ENCODE measurements at places on chromosomes 1 and 21. TPM values are rescaled to one million over a fixed set of nuclear protein-coding genes. Genes with fewer than 3 reads are reported as not detected.

The CYP4A11 gene
- not detected for total RNA-seq

DNA sequence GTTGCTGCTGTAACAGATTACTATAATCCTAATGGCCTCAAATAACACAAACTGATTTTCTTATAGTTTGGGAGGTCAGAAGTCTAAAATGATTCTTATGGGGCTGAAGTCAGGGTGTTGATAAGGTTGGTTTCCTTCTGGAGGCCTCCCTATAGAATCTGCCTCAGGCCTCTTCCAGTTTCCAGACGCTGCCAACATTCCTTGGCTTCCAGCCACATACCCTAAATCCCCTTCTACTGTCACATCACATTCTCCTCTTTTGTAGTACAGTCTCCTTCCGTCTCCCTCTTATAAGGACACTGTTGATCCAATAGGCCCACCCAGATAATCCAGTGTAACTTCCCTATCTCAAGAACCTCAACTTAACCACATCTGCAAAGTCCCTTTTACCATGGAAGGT, 145.3 kb upstream of the NCAM2 start:
- no peak for DNase-seq

The MANEAL gene
- total RNA-seq = 8.8 TPM

DNA sequence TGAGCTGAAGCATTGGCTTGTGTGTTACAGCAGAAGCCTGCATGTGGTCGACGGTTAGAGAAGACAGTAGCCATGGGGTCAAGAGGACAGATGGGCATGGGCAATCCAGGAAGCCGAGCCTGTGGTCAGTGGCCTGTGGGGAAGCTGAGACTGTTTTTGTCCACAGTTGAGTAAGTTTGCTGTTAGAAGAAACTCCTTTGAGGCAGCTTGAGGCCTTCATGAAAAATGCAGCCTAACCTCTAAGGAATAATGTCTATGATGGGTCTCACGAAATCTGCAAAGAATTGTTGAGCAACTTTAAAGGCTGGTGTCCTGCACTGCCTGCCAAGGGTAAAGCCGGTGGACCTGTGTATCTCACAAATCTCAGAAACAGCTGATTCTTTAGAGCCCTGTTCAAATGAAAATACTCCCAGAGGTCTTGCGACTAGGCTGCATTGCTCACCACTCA, 322.4 kb downstream of the SETD4 start:
- no peak for DNase-seq

DNA sequence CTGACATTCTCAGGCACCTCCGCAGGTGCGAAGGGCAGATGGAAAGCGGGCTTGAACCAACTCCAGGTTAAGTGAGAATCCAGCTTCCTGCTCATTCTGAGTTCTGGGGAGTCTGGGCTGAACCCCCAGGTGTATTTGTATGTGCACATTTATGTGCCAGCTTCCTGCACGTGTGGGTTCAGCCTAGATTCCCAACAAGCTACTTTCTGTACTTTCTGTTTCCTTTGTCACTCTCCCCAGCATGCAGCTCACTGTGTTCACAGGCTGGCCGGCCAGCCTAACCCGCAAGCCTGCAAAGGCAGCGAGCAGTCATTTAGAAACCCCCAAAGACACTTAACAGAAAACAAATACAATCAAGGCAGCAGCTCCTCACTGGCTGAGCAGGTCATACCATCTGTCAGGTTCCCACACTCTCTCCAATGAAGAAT, 1.3 kb upstream of the IL19 start:
- no peak for DNase-seq

DNA sequence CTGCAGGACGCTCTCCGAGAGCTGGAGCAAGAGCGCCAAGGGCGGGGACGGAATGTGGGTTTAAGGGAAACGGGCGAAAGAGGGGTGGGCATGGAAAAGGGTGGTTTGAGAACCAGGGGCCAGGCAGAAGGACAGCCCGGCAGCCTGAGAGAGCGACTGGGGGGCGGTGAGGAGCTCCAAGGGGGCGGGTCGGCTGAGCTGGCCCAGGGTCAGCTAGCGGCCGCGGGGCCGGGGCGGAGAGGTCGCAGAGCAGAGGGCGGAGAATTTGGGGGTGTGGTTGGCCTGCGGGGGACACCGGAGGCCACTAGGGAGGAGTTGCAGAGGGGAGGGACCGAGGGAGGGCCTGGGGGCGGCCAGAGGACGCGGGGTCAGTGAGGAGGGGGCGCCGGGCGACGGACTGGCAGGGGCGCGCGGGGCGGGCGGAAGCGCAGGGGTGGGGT, 54.7 kb downstream of the NDUFS5 start:
- DNase-seq = no peak

DNA sequence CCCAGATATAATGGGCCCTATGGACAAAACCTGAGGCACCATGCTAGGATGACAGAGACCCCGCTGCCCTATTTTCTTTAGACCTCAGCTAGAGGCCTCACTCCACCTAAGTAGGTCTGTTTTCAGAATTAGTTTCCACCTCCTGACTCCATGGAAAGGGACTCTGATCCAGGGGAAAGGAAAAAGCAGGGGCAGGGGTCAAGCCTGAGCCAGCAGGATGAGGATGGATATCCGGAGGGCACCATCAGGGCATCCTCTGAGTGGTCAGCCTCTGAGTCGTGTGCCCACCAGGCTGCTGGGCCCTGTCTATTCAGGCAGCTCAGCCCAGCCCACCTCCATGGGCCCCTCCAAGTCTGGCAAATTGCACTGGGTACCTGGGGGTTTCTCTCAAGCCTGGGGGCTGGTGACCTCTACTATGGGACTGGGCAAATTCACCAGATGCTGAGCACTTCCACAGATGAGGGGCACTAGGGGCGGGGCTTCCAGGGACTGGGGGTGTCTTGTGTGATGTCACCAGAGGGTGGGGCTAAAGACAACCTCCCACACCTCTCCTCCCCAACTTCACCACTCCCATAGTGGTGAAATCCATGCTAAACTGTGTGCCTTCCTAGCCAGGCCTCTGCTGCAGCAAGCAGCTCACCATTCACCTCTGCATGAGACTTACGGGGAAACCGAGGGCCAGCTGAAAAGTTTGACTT, 5.5 kb downstream of the PAQR7 start:
- no peak for DNase-seq
